ENCODE measurements at places on chromosomes 2 and 18.

- peak; percentile 53 for DNase-seq
Observed at GRCh38 chr2:241762933-241763369, 13.7 kb upstream of the GAL3ST2 start.

DNA sequence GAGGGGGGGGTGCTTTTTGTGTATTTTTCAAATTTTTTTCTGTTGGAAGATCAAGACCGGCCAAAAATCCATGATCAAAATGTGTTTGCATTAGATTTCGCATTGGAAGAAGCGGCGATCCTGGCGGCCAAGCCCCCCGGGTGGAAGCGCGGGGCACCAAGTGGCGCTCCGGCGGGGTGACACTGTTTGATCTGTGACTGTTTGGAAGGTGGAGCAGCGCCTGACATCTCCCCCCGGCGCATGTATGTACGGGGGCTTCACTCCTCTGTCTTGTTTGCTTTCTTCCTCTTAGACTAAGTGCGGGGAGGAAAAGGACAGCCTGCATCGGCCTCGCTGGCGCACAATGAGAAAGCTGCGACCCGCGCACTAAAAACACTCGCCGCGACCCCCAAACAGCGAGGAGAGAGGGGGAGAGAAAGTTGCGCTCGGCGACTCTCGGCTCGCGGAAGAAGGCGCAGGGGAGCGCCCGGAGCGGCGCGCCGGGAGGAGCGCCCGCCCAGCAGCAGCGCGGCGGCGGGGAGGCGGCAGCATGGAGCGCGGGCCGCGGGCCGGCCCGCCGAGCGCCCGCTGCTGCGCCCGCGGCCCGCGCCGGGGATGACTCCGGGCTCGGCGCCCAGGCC is 515 bp downstream of the TSHZ1 start:
- DNase-seq = no peak

DNA sequence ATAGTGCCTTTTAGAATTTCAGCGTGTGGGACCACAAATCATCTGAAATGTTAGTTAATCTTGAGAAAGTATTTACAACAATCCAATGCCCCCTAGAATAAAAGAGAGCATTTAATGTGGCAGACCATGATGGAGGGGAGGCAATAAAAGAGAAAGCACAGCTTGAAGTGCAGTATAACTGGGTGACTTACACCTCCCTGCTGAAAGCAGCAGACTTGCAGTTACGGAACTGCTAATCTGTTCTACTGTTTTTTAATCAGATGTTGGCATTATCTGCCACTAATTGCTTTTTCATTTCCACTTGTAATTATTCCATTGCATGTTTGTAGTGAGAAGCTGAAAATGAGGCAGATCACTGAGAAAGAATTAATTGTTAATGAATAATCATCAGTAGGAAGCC is 130.5 kb upstream of the ITGA4 start:
- no peak for DNase-seq

DNA sequence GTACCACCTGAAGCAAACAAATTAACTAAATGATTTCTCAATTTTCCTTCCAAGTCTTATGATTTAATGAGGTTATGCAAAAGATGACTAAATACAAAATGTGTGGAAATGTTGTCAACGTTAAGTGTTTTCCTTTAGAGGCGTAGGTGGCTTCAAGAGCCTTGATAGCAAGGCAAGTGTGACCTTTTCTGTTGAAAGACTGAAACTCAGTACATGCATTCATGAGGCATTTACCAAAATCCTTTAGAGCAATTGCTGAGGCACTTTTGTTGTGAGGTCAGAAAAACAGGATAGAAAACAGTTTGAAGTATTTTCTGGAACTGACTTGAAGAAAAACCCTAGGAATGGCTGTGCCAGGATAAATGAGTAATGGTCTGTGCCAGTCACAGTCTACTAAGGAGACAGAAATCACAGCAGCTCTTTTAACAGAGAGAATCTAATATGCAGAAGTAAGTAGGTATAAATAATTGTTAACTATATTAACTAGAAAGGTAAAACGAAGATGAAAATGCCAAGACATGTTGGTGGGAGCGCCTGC is 326.5 kb upstream of the CDH20 start:
- DNase-seq = no peak

DNA sequence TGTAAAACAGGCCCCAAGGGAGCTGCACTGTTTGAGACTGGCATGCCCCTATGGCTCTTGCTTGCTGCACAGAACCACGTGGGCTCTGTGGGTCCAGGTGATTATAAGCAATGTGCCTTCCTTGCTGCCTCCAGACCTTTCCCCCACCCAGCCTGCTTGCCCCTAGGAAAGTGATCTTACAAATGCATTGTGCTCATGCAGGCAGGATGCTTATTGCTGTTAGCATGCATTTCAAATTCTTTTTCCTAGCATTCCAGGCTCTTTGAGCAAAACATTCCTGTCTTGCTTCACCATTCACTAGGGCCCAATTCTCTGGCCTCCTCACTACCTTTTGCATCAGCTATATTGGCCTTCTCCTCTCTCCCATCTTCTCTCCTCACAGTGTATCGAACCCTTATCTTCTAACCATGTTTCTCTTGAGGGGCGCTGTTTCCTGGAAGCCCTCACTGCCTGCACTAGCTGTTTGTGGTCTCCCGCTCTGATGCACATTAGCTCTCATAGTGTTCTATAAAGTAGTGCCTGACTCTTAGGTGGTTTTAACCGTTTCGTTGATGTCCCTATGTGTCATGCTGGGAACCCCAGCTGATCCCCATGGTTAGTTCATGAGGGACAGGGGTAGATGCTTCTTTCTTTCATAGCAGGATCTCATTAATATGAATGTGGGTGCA is 152.9 kb upstream of the EPAS1 start:
- no peak for DNase-seq

DNA sequence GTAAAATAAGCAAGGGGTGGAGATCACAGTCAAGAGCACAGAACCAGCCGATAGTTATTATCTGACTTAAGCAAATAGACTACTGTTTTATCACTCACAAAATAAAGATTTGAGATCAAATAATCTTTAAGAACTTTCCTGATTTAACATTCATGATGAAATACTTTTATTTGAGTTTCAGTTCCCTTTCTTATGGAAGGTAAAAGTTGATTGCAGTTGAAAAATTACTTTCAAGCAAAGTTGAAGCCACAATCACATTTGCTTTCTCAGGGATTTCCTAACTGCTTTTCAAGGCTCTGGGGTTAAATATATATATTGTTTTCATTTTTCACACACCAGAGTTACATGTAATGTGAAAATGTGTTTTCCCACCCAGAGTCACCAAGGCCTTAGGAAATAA is 599.5 kb downstream of the KCNJ3 start:
- DNase-seq = no peak

- peak; percentile 5 for DNase-seq
Observed at GRCh38 chr18:49459404-49460171, 857 bp downstream of the DYM start.

- DNase-seq = no peak
Observed at GRCh38 chr2:12709207-12709522, 7.6 kb upstream of the TRIB2 start.

GRCh38 chr2:159907909-159908308 is 109.9 kb upstream of the CD302 start:
- no peak for DNase-seq

- no peak for DNase-seq
Observed at GRCh38 chr18:41887100-41887499, 67.9 kb upstream of the PIK3C3 start.

DNA sequence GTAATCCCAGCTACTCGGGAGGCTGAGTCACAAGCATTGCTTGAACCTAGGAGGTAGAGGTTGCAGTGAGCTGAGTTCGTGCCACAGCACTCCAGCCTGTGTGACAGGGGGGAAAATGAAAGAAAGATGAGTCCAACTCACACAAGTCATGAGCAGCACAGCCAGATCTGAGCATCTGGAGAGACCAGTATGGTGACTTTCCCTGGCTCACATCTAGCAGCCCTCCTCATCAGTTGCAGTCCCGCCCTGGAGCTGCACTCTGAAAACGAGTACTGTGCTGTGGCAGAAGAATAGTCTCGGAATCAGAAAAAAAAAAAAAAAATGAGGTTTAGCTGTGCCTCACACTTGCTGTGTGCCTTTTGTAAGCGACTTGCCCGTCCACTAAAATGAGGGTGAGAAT is 74.4 kb upstream of the TRIB2 start:
- DNase-seq = no peak

- DNase-seq = no peak
Observed at GRCh38 chr2:77363277-77363676, 158.9 kb downstream of the LRRTM4 start.

DNA sequence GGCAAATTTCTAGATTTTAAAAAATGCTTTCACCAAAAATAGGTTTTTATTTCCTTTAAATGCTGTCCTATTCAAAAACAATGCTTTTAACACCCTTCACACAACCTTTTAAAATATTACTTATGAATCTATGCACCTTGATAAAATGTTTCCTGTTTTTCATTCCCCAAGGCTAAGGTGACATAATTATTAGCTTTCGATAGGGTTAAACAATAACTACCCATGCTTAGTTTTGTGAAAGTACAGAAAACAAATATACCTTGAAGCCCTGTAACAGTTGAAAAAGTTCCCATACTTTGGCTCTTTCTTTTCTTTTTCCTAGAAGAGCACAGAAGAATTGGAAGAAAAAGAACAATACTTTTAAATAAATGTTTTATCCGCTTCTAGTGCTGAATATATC is 54.9 kb upstream of the ITPRID2 start:
- no peak for DNase-seq

- DNase-seq = no peak
Observed at GRCh38 chr2:28382755-28383154, 9.9 kb upstream of the FOSL2 start.

GRCh38 chr2:104852090-104852666 is 1.7 kb upstream of the POU3F3 start:
- DNase-seq = no peak

GRCh38 chr2:105749583-105750400 is 5.1 kb downstream of the NCK2 start:
- DNase-seq = peak; percentile 22

DNA sequence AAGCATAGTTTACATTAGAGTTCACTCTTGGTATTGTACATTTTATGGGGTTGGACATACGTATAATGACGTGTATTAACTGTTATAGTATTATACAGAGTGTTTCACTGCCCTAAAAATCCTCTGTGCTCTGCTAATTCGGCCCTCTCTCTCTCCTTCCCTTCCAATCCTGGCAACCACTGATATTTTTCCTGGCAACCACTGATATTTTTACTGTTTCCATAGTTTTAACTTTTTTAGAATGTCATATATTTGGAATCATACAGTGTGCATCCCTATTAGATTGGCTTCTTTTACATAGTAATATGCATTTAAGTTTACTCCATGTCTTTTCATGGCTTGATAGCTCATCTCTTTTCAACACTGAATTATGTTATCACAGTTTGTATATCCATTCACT is 526.7 kb downstream of the RIT2 start:
- DNase-seq = no peak

GRCh38 chr2:65450393-65450792 is 18.0 kb upstream of the SPRED2 start:
- no peak for DNase-seq

- no peak for DNase-seq
Observed at GRCh38 chr2:237725661-237726060, 72.9 kb upstream of the RBM44 start.

GRCh38 chr2:31324016-31324633 is 90.2 kb downstream of the EHD3 start:
- no peak for DNase-seq

GRCh38 chr18:36349552-36349951 is 52.0 kb downstream of the FHOD3 start:
- no peak for DNase-seq

- DNase-seq = no peak
Observed at GRCh38 chr2:60364491-60364890, 189.0 kb downstream of the BCL11A start.

DNA sequence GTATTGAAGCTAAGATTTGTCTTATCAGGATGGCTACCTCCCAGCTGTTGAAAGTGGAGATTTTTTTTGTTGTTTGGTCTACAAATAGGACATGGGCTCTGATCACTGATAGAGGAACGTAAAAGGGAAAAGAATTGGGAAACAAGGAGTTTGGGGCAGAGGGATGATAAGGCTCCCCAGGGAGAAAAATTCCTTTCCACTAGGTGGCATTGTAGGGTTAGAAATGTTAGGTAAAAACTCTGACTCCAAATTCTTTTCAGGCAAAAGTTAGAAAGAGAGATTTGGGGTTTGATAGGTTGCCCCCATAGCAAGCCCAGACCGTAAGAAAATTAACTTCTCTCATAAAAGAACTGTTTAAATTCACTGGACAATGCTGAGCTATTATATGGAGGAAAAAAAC is 19.8 kb downstream of the CMPK2 start:
- DNase-seq = no peak

Measured in stimulated activated CD8-positive, alpha-beta memory T cell treated with anti-CD3 and anti-CD28 coated beads, Interleukin-4, amount 100 ng/mL, for 4 hours (primary cell).